ENCODE measurements at places on chromosomes 3 and 15.

DNA sequence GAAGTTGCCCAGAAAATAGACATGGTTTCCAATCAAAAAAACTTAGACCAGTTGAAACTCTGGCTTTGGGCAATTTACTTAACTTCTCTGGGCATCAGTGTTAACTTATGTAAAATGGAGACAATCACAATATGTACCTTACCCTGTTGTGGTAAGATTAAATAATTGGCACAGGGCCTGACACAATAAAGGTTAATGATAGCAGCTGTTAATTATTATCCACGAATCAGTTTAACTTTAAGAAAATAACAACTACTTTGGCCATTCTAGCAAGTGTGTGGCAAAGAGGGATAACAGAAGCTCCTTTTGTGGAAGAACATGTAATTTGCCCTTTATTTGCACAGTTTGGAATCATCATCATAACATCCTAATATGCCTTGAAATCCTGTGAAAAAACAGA lies 787.6 kb downstream of the FHIT start:
- DNase-seq = no peak

DNA sequence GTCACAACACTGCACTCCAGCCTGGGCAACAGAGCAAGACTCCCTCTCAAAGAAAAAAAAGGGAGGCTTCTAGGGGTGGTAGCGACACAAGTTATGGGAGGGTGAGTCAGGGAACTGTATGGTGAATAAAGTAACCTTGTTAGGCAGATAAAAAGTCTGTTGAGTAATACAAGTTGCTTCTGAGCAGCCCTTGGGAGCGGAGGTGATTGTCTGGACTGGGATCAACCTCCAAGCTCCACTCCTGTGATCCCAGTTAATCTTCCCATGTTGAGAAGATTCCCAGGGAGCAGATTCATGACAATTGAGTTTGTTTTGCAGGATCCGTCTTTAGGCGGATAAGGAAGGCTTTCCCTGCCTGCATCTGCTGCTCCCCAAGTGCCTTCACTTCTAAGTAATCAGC lies 335.9 kb downstream of the THSD4 start:
- DNase-seq = no peak

DNA sequence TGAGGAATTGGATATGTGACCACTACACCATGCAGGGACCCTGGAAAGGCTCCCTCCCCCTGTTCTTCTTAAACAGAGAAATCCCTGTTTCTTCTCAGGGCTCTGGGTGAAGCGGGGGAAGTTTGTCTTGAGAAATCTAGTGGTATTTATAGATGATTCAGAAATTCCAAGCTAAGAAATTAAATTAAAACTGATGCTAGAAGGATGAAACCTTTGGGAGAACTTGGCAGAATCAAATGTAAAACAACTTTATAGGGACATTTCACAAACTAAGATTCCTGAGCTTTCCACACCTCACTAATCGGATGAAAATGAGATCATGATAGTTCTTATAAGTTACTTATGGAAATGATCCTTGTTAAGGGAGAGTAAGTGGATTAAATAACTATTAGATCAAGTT lies 54.2 kb downstream of the FBXL2 start:
- DNase-seq = peak; percentile 16

GRCh38 chr15:83887404-83887803 lies 233.5 kb downstream of the ADAMTSL3 start:
- DNase-seq = no peak

GRCh38 chr3:145191543-145191942 lies 969.4 kb downstream of the PLOD2 start:
- no peak for DNase-seq

- no peak for DNase-seq
Observed at GRCh38 chr3:33877187-33877586, 78.8 kb downstream of the PDCD6IP start.

DNA sequence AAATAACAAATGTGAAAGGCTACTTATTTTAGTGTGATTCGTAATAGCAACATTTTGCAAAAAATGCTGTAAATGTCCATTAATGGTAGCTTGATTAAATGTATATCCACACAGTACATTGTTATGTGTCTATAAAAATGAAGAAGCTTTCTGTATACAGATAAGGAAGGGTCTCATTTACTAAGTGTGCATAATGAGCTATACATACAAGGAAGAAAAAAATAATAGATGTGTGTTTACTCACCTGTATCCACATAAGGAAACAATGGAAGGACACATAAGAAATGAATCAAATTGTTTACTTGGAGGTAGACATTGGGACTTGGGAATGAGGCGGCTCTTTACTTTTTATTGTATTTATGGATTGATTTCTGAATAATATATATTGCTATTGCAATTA lies 34.9 kb downstream of the MED12L start:
- no peak for DNase-seq

DNA sequence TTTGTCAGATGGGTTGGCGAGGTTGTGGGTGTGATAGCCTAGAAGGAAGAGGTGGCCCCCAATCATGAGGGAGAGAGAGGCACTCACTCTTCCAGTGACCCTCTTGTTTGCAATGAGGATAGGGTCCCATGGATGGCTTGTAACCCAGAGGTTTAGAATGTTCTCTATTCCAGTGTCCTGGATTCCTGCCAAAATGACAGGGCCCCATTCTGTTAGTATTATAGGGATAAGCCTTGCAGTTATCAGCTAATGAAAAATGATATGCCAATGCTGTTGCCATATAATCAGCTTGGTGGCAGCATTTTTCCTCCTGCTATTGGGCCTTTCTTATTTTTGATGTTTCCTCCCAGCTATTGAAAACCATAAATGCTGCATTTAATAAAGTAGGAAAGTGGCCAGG lies 23.3 kb upstream of the SENP7 start:
- DNase-seq = no peak
